NCI-H1436 (cell line): ENCODE measurements at places on chromosomes 6 and 20.

DNA sequence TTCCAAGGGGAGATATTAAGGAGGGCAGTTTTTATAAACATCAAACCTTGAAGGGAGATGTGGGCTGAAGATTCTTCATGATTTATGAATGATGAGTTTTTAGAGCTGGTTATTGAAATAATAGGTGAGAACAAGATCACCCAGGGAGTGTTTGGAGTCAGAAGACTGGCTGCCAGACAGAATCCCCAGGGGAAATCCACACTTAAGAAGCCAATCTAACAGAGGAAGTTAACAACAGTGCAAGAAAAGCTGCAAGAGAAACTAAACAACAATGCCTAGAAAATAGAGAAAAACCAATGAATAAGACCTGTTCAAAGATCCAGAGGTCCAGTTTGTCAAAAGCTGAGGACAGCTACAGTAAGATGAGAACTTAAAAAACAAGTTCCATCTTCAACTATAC lies 167.9 kb upstream of the MAN1A1 start:
- DNase-seq: no peak

- DNase-seq: peak; percentile 3
Observed at GRCh38 chr20:17570347-17571152, 675 bp downstream of the DSTN start.

DNA sequence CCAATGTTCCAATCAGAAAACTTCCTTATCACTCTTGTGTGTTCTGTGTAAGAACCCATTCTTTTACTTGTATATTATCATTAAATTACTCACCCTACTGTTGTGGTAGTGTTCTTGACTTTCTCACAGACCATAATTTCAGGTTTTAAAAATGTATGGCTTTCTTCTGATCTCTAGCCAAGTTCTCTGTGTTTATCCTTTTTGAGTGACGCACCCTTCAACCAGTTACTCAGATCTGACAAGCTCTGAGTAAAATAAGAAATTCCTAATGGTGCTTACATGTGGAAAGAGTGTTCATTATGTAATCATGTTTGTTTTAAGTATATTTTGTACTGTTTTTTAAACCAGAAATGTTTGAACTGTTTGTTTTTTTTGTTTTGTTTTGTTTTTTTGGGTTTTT lies 11.0 kb downstream of the TBPL1 start:
- DNase-seq: no peak

- DNase-seq: no peak
Observed at GRCh38 chr20:30598460-30599230, 658.8 kb upstream of the DEFB115 start.

GRCh38 chr6:164924674-164925073 lies 384.7 kb downstream of the C6orf118 start:
- no peak for DNase-seq

DNA sequence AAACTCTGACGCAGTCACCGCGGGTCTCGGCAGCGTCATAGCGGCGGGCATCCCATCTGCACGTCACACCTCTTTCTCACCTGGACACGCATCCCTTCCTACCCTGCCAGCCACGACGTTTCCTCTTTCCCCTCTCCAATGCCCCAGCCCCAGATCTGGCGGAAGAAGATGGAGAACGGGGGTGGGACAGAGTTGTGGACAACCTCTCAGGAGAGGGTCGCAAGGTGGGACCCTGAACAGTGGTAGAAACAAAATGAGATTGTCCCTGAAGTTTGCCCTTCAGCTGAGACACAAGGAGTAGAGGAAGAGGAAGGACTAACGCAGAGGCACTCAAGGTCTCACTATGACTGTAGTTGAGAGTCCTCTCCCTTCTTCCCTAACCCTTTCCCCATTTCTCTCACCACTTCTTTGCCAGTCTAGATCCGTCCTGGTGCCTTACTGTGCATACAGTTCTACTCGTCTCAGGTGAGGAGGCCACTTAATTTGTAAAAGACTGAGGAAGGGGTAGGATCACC lies 562 bp downstream of the TRIM39 start:
- DNase-seq: no peak

DNA sequence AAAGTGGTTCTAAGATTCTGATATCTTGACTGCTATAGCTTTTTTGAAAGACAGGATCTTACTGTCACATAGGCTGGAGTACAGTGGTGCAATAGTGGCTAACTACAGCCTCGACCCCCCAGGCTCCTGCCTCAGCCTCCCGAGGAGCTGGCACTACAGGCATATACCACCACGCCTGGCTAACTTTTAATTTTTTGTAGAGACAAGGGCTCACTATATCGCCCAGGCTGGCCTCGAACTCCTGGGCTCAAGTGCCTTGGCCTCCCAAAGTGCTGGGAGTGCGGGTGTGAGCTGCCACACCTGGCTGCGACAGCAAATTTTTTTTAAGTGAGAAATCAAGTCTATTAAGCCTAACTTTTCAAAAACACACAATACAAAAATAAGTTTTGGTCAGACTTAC lies 106.6 kb downstream of the NOL4L start:
- DNase-seq: no peak

DNA sequence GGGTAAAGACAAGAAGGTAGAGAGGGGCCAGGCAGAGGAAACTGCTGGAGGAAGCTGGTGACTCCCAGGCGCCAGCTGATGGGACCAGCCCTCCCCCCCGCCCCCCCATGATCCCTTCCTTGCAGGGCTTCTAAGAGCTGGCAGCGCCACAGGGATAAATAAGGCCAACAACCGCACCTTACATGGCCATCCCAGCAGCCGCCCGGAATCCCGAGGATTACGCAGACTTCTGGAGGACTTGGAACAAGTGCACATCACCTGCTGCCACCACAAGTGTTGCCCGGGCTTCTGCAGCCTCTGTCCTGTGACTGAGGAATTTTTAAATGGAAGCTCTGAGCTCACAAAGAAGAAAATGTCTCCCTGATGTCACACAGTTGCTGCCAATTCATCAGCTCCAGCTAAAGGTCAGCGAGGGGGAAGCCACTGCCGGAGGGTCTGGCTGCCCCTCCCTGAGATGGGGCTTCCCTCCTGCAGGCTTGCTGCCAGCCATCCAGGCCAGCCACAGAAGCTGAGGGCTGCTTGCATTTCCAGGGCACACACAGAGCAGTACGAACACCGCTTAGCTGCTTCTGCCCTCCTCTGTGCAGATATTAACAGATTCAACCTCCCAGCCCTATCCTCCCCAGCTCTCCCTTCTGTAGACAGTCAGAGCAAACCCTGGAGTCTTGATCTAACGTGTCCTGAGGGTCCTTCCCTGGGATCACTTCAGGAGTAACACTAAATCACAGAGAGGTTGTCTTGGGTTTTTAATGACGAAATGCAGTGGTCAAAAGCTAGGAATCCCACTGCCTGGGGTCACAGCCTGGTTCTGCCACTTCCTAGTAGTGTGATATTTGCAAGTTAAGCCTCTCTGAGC lies 38.6 kb upstream of the PIM1 start:
- DNase-seq: no peak

- no peak for DNase-seq
Observed at GRCh38 chr20:652615-653109, 338 bp downstream of the SRXN1 start.

DNA sequence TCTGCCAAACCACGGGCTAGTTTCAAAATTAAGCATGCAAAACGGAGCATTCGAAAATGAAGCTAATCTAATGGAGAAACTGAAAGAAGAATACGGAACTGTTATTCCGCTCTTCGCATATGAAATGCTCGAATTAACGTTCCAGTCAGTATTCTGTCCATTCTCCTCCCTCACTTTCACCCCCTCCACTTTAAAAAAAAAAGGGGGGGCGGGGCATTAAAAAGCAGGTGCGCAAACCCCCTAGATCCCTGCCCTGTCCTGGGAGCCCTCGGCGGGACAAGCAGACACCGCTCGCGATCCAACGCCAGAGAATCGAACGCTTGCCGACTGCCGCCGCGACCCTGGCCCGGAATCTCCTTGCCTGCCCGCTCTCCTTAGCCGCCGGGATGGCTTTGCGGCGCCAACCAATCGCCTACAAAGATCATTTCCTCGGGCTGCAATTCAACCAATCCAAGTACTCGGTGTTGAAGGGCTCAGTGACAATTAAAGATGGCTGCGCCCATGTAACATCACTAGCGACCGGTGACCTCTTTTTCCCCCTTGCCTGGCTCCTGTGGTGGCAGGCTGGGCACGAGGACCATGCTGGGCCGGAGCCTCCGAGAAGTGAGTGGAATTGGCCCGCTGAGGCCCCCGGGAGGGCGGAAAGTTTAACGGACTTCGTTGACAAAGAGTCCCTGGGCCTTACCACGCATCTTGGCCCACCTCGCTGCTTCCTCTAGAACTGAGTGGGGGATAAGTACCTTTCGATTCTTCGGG lies at the start of the genes QRSL1 and RTN4IP1:
Gene QRSL1 (plus strand): TSS at position 476 of the 756 bp plus-strand sequence. CDS start 104 bp downstream, at position 580.
Gene RTN4IP1 (minus strand): TSS at position 396 of the 756 bp plus-strand sequence. CDS start 477 bp downstream, outside the sequence.
- peak; percentile 89 for DNase-seq

GRCh38 chr20:21053002-21053762 lies 53.0 kb downstream of the LINC00237 start:
- DNase-seq: no peak

DNA sequence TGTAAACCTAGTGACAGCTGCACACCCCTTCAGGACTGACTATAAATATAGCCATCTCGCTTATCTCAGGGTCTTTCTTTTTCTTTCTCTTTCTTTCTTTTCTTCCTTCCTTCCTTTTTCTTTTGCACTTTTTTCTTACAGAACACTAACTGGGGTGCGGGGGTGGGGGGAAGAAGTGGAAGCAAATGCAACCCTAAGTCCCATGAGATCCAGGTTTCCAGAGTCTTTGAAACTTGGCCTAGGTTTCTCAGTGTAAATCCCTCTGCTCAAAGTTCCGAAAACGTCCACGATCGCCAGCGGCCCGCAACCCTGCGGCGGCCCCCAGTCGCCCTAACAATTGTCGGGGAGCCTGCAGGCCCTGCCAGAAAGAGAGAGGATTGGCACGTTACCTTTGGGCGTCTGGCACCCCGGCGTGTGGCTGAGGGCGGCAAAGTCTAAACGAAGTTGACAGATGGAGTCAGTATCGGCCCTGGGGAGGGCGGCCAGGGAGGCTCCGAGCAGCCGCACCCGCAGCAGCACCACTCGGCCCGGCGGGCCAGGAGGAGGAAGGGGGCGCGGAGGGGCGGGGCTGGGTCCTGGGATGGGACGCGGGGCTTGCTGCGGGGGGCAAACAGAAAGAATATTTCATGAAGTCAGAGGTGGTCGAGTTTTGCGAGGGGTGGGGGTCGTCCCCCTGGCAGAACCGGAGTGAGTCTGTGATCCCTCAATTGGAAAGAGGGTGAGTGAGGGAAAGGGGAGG lies 577 bp upstream of the FOXF2 start:
- DNase-seq: no peak

DNA sequence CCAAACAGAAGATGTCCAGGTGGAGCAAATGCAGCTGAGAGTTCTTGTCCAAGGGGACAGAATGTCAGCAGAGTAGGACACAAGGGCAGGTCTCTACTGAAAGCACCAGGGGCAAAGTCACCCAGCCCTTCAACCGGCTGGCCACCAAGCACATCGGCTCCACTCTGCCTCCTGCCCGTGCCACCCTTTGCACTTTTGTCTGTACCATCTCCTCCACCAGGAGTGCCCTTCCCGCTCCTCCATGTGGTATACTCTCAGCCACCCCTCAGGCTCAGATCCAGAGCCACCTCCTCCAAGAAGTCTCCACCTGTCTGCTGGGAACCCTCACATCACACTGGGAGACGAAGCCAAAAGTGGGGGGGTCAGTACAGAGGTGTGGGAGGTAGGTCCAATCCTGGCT lies 4.1 kb upstream of the HSPA12B start:
- DNase-seq: no peak

DNA sequence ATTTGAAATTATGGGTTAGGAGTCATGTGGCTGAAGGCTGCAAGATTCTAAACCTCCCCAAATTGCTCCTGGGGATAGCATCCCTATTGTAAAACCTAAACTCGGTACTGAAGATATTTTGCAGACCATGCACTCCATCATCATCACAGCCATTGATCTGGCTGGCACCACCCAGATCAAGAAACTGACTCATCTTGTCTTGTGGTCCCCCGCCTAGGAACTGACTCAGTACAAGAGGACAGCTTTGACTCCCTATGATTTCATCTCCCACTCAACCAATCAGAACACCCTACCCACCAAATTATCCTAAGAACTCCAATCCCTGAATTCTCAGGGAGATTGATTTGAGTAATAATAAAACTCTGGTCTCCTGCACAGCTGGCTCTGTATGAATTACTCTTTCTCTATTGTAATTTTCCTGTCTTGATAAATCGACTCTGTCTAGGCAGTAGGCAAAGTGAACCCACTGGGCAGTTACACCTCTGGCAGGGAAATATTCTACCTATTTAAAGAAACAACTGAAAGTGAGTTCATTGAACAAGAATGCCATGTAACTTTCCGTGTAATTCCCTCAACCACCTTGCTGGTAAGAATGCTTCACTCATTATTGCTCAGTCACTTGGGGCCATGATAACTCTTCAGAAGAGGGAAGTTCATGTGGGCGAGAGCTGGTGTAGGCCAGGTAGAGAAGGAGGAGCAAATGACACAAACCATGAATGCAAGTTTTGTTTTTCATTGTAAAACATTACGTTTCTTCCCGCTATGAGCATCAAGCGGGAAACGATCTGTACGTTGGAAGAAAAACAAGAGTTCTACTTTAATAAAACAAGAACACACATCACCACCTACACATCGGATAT lies 602.9 kb upstream of the ARID1B start:
- DNase-seq: no peak

DNA sequence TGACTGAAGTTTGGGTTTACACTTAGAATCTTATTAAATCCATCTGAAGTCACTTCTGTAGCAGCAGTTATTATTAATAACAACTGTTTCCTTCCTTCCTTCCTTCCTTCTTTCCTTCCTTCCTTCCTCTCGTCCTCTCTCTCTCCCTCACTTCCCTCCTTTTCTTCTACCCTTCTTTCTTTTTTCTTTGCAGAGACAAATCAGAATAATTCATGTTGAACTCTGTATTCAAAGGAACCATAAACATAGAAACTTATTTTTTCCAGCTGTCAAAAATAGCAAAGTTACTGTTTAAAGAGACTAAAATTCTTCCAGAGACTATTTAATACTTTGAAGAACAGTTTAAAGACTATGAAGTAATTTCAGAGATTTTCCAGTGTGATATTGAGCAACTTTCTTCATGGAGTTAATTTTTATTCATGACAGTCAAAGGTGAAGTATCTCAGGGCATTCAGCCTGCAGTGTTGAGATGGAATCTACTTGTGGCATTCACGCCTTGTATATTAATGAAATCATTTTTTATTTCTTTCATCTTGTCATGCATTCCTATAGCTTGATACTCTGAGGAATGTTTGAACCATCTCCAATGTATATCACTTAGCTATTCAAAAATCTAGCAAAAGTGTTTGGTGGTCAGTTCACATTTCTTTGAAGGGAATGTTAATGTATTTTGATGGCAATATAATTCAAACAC lies 109.7 kb downstream of the BCAS1 start:
- DNase-seq: no peak

GRCh38 chr6:90572856-90573255 lies 14.0 kb downstream of the MAP3K7 start:
- DNase-seq: no peak

GRCh38 chr6:84536885-84537638 lies 227.3 kb downstream of the TBX18 start:
- DNase-seq: no peak

DNA sequence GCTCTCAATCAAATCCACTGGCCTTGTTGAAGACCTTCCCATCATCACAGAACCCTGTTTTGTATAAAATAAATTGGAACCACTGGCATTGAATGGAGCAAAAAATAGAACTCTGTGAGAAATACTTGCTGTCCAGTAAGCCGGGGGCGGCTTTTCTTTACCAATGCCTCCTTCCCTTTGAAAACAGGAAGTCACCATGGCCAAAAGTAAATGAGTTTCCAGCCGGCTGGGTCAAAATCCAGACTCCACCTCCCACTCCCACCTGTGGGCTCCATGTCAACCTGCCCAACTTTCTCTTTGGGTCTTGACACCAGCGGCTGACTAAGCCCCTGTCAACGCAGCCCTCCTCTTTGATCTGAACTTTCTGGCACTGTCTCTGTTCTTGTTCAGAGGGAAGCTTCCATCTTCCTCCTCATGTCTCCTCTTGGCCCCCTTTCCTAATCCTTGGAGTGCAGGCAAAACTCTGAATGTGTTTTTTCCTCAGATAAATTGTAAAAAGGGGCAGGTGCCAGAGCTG lies 95.2 kb downstream of the TFAP2C start:
- no peak for DNase-seq
